ENCODE measurements at places on chromosomes 3 and 15.

- DNase-seq, result no peak
Measured at GRCh38 chr3:100411091-100411982, 10.0 kb downstream of the LNP1 start.

DNA sequence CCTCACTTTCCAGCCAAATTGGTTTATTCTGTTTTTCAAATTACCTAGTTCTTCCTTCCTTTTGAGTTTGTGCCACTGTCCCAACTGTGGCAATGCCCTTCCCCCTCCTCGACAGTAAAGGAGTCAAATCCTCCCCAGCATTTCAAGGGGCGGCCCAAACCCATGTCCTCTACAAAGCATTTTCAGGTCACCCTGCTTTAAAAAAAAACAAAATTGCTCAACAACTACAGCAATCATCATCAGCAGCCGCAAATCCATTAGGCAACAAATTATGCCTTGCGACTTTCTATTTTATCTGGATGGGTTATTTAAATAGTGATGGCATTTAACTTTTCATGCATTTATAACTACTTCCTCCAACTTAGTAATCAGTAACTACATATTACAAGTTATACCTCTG lies 32.7 kb downstream of the PLD1 start:
- DNase-seq, result no peak

DNA sequence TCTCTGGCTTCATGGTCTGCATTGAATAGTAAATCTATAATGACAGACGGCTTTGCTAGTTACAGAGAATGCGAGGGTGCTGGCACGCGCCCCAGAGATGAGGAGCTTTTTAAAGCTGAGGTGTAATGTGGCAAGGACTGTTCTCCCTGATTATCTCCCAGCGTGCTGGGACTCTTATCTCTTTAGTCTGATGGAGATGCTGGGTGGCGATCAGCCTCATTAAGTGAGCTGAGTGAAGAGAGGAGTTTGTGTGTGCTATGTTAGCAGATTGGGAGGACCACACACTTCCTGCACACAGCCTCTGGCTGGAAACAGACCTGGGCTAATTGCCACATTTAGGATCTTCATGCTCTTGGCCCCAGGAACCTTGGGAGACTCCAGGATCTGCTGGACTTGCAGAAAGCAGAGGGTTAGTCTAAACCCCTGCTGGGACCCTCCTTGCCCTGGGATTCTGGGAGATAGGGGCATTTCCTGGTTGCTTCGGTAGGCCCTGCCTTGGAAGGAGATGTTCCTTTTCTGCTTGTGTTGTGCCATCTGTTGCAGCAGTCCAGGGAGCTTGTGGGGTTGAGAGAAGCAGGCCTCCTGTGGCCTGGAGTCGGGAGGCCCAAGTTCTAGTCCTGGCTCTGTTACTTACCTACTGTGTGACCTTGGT lies 15.0 kb downstream of the PDIA5 start:
- peak; percentile 67 for DNase-seq

- DNase-seq, result no peak
Measured at GRCh38 chr3:166100730-166101129, 263.5 kb upstream of the BCHE start.

DNA sequence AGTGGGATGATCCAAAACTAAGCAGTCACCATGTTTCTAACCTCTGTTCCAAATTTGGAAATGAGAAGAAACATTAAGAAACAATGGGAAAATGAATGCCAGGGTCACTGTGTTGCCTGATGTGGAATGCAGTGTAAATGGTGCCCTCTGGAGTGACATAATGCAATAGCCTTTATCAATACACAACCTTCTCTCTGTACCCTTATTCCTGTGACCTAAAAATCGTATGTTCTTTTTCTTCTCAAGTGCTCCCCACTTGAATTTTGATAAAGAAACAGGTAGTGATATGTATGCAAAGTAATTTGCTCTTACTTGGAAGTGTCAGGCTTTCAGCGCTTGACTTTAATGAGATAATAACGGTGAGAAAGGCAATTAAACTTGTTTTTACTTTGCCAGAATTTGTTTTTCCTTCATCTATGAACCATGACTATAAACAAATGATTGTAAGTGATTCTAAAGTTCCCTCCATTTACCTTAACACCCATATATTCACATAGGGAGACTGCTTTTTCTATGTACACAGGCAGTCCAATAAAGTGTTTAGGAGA lies 145.8 kb upstream of the THRB start:
- peak; percentile 14 for DNase-seq

DNA sequence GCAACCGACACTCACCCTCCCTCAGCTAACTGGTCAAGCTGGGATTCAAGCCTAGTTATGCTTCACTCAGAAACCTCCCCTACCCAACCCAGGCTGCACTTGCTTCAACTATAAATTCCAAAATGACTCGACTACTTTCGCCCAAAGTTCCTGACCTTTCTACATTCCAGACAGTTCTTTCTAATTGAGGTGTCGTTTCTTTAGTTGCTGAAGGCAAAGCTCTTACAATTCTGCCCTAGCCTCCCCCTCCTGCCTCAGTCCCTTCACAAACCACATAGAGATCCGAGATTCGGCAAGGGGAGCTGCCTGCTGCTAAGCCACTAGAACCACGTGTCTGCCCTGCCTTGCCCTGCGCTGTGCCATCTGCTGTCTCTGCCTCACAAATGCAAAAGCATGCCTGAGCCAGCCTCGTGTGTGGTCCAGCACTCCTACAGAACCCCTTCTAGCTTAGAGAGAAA lies 74.7 kb upstream of the SH3GL3 start:
- peak; percentile 24 for DNase-seq

Measured in fibroblast of villous mesenchyme (primary cell).